ENCODE measurements at places on chromosomes 13 and 19.

GRCh38 chr13:113579686-113580085 is 4.9 kb upstream of the TFDP1 start:
- no peak for DNase-seq

- DNase-seq, result no peak
These were observed 8.3 kb downstream of the LSR start for GRCh38 chr19:35257113-35257461.

DNA sequence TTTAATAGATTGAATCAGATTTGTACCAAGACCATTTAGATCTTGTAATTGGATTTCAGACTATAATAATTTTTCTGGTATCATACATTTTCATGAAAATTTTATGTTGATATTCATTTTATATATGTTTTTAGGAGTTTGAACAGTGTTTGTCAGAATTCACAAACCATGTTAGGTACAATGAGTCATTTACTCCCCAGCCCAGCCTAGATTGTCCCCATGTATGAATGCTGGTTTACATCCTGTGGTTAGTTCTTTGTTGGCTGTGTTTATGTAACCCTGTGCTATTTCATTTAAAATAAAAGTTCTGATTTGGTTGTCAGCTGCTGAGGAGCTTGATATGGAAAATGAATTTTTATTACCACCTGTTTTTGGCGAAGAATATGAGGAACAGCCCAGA is 96.7 kb downstream of the GJA3 start:
- no peak for DNase-seq

- DNase-seq, result no peak
These were observed 68.4 kb upstream of the KCTD4 start for GRCh38 chr13:45269204-45269603.

DNA sequence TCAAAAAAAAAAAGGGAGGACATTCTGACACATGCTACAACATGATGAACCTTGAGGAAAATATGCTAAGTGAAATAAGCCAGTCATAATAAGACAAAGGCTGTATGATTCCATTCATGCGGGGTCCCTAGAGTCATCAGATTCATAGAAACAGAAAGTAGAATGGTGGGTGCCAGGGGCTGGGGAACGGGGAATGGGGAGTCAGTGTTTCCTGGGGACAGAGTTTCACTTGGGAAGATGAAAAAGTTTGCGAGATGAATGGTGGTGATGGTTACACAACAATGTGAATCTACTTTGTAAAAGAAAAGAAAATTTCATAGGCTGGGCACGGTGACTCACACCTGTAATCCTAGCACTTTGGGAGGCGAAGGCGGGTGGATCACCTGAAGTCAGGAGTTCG is 6.1 kb upstream of the CLEC4G start:
- no peak for DNase-seq

DNA sequence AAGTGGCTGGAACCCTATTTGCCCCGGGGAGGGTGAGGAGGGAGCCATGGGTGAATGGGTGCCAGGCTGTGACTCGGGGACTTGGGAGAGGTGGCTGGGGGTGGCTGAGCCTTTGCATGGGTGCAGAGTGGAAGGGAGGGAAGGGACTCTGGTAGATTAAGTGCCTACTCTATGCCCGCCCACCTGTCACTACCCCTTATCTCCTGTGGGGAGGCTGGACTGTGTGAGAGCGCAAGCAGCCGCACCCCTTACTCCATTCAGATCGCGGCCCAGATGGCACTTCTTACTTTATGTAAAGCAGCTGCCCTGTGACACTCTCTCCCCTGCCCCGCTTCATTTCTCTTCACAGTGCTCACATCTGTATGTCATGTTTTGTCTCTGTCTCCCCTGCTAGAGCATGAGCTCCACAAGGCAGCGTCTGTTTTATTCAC is 2.9 kb downstream of the KASH5 start:
- no peak for DNase-seq

- DNase-seq, result no peak
These were observed 444.4 kb upstream of the ZNF507 start for GRCh38 chr19:31900991-31901390.

- DNase-seq, result no peak
These were observed 18.5 kb downstream of the CYP2A6 start for GRCh38 chr19:40831502-40832430.

GRCh38 chr13:25215253-25215575 is 43.1 kb upstream of the AMER2 start:
- DNase-seq, result no peak

GRCh38 chr19:52171321-52172169 is at the start of gene ZNF836:
Gene ZNF836 (minus strand): TSS chr19:52171621. CDS start chr19:52168072, 3,549 bp downstream.
- no peak for DNase-seq

GRCh38 chr19:23507446-23507845 is 112.2 kb upstream of the ZNF91 start:
- DNase-seq, result no peak

Measured in cerebellar nuclear complex (tissue), 1 donor.